ENCODE measurements at places on chromosomes 7 and 10.

DNA sequence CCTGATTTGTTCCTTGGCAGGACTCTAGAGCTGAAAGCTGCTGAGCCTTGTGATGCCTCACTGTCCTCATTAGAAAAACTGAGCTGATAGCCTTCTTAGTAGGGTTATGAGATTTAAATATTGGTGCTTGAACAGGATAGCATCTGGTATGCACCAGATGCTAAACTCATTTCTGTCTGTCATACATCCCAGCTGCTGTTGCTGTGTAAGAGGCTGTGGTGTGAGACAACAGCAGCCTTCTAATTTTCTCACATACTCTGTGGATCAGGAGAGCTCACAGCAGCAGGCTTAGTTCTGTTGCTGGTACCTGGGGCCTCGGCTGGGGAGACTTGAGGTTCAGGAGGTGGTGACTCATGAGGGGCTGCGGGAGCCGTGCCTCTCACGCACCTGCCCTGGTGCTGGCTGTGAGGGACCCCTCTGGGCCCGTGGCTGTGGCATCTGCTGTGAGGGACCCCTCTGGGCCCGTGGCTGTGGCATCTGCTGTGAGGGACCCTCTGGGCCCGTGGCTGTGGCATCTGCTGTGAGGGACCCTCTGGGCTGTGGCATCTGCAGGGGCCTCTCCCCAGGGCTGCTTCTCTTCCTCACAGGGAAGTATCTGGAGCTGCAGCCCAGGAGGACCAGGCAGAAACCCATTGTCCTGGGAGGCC is 12.5 kb downstream of the DYNC2I1 start:
- no peak for DNase-seq

GRCh38 chr7:18700147-18700546 is 204.6 kb downstream of the HDAC9 start:
- DNase-seq: no peak

DNA sequence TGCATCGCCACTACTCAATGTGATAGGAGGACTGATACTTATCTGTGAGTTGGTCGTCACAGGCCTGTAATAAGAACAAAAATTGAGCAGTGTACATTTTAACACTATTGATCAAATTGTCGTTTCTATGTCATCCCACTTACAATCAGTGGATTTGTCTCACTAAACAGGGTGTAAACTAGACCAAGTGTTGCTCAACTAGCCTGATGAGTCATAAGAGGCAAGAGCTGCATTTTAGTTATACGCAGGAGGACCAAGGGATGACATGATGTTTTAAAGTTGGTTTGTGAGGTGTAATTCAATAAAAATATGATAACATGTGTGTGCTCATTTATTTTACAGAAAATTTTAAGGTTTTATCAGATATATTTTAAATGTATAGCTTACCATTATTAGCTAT is 1239.2 kb downstream of the REEP3 start:
- no peak for DNase-seq

DNA sequence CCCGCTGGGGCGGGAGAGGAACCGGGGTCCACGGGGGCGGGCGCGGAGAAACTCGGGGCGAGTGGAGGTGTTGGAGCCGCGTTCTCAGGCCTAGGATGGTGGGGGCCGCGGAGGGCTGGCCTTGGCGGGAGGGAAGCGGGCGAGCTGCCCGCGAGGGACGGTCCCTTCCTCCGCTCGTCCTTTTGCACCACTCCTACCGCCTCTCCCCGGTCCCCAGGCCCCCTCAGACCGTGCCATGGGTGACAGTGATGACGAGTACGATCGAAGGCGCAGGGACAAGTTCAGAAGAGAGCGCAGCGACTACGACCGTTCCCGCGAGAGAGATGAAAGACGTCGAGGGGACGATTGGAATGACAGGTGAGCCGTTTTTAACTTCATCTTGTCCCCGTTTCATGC is 451 bp downstream of the SRRT start:
- DNase-seq: no peak

DNA sequence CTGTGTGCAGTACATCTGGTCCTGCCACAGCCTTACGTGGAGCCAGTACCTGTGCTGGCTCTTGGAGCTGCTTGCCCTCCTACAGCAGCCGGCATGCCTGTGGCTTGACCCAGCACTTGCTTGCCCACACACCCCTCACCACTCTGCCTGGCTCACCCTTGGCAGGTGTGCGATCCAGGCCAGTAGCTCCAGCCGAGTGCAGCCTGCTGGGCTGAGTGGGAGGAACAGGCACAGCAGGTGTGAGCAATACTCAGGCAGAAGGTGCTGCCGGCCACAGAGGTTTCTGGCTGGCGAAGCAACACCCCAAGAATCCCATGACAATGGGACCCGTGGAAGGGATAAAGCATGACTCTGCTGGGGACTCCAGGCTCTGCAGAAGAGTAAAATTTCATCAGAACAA is 173.5 kb upstream of the ADCY1 start:
- DNase-seq: no peak

DNA sequence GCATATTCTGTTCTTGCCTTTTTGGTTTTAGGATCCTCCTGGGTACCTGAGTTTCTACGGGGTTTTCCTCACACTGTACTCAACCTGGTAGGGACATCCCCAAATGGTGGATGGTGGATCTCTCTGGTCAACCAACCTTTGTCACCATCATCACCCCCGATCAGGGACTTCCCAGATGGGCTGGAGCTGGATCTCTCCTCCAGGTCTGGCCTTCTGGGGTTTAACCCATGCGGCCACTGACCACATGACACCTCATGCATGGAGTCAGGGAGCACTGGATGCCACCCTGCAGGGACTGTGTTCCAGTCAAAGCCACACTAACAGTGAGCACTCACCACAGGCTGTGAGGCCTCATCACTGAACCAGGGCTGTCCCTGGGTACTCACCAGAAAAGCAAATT is 80.0 kb downstream of the CELF2 start:
- no peak for DNase-seq

DNA sequence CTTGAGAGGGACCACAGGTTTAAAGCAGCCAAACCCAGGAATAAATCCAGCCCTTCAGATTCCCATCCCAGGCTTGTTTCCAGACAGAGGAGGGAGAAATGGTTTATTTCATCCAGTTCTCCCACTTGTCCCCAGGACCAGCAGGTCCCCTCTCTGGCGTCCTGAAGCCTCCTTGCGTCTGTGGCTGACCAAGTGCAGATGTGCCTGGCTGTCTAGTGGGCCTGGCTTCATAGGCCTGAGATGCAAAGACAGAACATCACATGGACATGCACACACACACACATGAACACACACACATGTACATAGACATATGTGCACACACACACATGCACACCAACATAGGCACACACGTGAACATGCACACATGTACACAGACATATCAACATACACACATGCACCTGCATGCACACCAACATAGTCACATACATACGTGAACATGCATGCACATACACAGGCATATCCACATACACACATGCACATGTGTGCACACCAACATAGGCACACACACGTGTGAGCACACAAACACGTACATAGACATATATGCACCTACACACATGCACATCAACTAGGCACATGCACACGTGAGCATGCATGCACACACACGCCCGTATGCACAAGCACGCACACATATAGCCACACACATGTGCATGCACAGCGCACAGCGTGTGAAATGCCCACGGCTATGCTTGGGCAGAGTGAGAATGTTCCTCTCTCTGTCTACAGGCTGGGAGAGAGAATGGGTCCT is 10.7 kb downstream of the FOXL3 start:
- DNase-seq: no peak

DNA sequence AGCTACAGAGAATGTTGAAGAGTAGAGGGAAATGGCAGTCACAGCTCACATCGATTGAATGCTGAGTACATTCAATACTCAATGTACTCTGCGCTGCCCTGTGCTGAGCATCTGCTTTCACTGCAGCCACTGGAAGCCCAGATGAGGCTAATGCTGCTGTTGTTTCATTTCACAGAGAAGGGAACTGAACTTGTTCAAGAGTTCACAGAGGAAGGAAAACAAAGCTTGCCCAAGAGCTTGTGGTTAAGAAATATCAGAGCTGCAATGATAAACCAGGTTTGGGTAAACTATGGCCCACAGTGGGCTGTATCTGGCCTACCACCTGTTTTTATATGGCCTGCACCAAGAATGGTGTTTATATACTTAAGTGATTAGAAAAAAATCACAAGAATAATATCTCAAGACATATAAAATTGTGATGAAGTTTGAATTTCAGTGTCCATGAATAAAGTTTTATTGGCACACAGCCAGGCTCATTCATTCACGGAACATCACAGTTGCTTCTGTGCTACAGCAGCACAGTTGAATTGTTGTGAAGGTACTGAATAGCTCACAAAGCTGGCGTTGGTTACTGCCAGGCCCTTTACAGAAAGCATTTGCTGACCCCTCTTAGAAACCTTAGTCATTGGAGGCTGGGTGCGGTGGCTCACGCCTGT is 64.1 kb downstream of the CFAP58 start:
- no peak for DNase-seq

- no peak for DNase-seq
Observed at GRCh38 chr7:80467069-80467468, 44.8 kb downstream of the GNAT3 start.

- DNase-seq: peak; percentile 32
Observed at GRCh38 chr7:123533929-123534382, 439 bp downstream of the IQUB start.

GRCh38 chr7:37531225-37531624 is 82.6 kb upstream of the ELMO1 start:
- DNase-seq: no peak

GRCh38 chr10:14556285-14556956 is 218.3 kb downstream of the FAM107B start:
- DNase-seq: peak; percentile 52

- DNase-seq: peak; percentile 59
Observed at GRCh38 chr7:73606801-73607691, 17.3 kb downstream of the MLXIPL start.

DNA sequence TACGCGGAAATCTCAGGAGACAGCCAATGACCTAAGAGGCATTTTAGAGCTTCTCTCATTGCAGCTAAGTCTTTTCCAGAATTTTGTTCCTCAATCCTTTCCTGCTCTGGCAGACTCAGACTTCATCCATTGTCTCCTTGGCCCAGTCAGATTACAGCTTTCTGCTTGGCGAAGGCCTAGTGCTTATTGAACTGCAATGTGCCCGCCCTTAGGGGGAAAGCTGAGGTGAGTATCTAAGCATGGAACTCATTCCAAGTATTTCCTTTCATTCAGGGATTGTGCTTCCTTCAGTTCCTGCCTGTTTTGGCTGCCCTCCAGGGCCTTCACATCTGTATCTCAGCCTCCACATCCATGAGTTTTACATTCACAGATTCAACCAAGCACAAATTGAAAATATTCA is 37.5 kb downstream of the PRLHR start:
- DNase-seq: no peak

- no peak for DNase-seq
Observed at GRCh38 chr10:117502421-117503243, 39.9 kb upstream of the EMX2 start.

GRCh38 chr10:80612261-80612660 is 74.6 kb downstream of the SH2D4B start:
- no peak for DNase-seq

- DNase-seq: no peak
Observed at GRCh38 chr10:123891144-123892071, at the start of gene CPXM2. TSS of gene CPXM2 (minus strand) at chr10:123891807. CDS start at chr10:123891659, 148 bp downstream.

DNA sequence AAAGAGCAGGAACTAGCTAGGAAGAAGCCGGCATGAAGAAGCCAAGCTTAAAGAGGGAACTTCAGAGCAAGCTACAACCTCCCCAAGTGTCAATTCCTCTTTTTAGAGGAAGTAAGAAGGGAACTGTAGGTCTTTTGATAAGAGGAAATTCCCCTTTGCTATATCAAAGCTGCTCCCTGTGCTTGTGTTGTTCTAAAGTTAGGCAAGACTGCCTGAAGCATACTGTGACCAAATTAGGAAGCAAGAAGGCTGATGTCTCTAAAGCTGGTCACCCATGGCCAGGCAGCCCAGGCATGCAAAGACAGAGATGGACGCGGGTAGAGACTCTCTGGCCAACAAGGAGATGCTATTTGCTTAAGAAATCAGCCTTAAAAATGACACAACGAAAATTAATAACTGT is 87.9 kb downstream of the RNF216 start:
- peak; percentile 41 for DNase-seq

- DNase-seq: no peak
Observed at GRCh38 chr10:18240185-18240882, 100.1 kb downstream of the CACNB2 start.
